ENCODE measurements at places on chromosomes 11 and 22.
A peak's percentile ranks its signal among the peaks of the same experiment; 100 is the strongest.

DNA sequence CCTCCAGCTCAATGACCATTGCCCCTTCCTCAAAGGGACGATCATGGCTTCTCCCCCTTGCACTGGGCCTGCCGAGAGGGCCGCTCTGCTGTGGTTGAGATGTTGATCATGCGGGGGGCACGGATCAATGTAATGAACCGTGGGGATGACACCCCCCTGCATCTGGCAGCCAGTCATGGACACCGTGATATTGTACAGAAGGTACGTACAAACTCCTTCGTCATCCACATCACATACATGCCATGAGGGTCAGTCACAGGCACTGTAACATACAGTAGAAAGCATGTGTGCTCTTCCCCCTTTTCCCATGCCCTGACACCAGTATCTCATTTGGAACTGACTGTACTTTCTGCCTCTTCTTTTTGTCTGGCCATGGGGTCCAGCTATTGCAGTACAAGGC lies 4.0 kb downstream of the TAF10 start:
- H3K27me3 ChIP-seq: no peaks in the 10 kb centered on the region
- peaks cover 13% of the 10 kb centered on the region for H3K36me3 ChIP-seq
- H3K27ac ChIP-seq: peak overlapping the region; percentile 92
- no peaks in the 10 kb centered on the region for H3K4me1 ChIP-seq

DNA sequence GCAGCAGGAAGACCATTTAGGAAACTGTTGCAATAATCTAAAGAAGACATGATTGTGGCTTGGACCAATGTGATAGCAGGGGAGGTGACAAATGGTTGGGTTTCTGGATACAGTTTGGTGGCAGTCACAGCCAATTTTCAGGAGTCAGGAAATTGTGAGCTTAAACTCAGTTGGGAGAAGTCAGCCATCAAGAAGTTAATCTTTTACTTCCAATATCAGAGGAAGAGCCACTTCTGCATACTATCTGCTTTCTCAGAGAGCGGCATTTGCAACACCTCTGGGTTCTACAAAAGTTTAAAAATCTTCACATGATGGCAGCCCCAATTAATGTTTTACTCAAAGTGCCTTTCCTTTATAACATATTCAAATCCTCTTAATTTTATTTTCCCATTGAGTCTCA lies 33.7 kb upstream of the PDE3B start:
- H3K27me3 ChIP-seq: no peaks in the 10 kb centered on the region
- H3K36me3 ChIP-seq: no peaks in the 10 kb centered on the region

GRCh38 chr11:65382804-65383368 lies 440 bp upstream of the SLC25A45 start:
- peak overlapping the region; percentile 53 for H3K4me3 ChIP-seq
- DNase-seq: peak; percentile 96
- H3K27ac ChIP-seq: peak overlapping the region; percentile 99
- H3K4me1 ChIP-seq: no peaks in the 10 kb centered on the region
- H3K36me3 ChIP-seq: no peaks in the 10 kb centered on the region
- H3K27me3 ChIP-seq: no peaks in the 10 kb centered on the region

GRCh38 chr11:5362017-5362625 lies 10.8 kb downstream of the OR51B6 start:
- H3K36me3 ChIP-seq: no peaks in the 10 kb centered on the region
- no peak overlapping the region for H3K27ac ChIP-seq
- DNase-seq: no peak
- H3K27me3 ChIP-seq: no peaks in the 10 kb centered on the region
- no peaks in the 10 kb centered on the region for H3K4me1 ChIP-seq
- H3K4me3 ChIP-seq: no peak overlapping the region

DNA sequence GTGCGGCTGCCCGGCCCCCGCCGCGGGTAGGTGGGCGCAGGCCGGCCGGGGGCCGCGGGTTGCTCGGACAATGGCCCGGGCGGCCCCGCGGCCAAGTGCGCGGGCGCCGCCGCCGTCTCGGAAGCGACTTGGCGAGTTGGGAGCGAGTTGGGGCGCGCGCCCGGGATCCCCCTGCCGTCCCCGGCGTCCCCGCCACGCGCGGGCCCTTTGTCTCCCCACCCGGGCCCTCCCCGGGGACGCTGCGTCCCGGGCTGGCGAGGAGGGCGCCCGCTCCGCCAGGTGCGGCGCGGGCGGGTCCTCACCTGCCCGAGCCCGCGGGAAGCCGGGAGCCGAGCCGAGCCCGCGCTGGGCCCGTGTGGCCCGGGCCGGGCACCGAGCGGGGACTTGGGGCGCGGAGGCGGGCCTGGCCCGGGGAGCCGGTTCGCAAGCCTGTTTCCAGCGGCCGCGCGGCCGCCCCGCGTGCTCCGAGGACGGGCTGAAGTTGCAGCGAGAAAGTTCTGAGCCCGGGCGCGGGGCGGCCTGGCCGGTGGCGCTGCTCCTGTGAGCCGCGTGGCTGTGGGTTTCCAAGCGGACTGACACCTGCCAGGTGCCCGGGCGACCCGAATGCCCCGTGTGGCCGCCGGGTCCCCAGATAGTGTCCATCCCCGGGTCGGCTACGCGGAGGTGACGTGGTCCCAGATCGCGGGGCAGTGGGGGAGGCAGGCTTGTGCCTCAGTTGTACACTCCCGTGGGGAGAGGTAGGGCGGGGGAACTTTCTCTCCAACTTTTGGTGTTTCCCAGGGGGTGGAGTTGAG lies 586 bp downstream of the LRP5 start:
- H3K27me3 ChIP-seq: no peaks in the 10 kb centered on the region
- peaks cover 2% of the 10 kb centered on the region for H3K4me1 ChIP-seq
- H3K27ac ChIP-seq: peak overlapping the region; percentile 85
- DNase-seq: no peak
- peak overlapping the region; percentile 96 for H3K4me3 ChIP-seq

GRCh38 chr11:118705791-118706545 lies 26.5 kb upstream of the TREH start:
- no peak overlapping the region for H3K4me3 ChIP-seq
- no peaks in the 10 kb centered on the region for H3K27me3 ChIP-seq
- no peak overlapping the region for H3K27ac ChIP-seq
- DNase-seq: no peak
- H3K36me3 ChIP-seq: no peaks in the 10 kb centered on the region

DNA sequence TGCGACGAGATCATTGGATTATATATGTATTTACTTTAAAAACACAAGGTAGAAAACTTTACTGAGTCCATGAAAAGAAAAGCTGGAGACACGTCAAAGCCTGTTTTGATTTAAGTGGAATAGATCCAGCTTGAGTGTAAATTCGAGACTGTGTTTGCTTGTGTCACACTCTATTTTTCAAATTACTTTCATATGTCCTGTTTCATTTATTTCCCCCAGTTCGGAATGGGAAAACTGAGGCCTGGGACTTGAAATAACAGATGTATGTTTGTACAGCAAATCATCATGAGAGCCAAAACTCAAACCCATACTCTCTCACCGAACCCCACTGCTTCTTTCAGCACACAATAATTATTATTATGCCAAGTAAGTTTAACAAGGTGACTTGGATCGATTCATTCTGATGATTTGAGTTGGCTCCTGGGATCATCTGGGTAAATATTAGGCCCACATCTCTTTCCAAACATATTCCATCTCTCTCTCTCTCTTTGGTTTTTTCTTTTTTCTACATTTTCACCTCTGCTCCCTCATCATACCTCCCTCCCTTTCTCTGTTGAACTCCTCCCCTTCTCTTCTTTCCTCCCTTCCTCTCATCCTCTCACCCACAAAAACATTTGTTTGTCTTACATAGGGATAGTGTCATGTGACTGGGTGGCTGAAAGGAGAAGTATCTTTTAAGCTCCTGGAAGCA lies 21.2 kb downstream of the FZD4 start:
- no peaks in the 10 kb centered on the region for H3K4me1 ChIP-seq
- peak overlapping the region; percentile 53 for H3K27ac ChIP-seq
- no peaks in the 10 kb centered on the region for H3K27me3 ChIP-seq
- no peak for DNase-seq

- no peaks in the 10 kb centered on the region for H3K27me3 ChIP-seq
- no peaks in the 10 kb centered on the region for H3K4me1 ChIP-seq
- DNase-seq: no peak
These were observed 45.2 kb downstream of the NAT10 start for GRCh38 chr11:34150494-34151151.

- no peak for DNase-seq
- H3K36me3 ChIP-seq: no peaks in the 10 kb centered on the region
- no peaks in the 10 kb centered on the region for H3K27me3 ChIP-seq
- no peaks in the 10 kb centered on the region for H3K4me1 ChIP-seq
These were observed 8.5 kb downstream of the DCHS1 start for GRCh38 chr11:6646918-6647679.

- no peaks in the 10 kb centered on the region for H3K36me3 ChIP-seq
- H3K4me1 ChIP-seq: no peaks in the 10 kb centered on the region
- DNase-seq: no peak
- no peak overlapping the region for H3K4me3 ChIP-seq
These were observed 72.0 kb downstream of the LARGE1 start for GRCh38 chr22:33848251-33848650.

- DNase-seq: no peak
- H3K27ac ChIP-seq: no peak overlapping the region
- H3K36me3 ChIP-seq: no peaks in the 10 kb centered on the region
- H3K4me3 ChIP-seq: no peak overlapping the region
- H3K27me3 ChIP-seq: no peaks in the 10 kb centered on the region
These were observed 549.1 kb downstream of the MN1 start for GRCh38 chr22:27252282-27253049.

DNA sequence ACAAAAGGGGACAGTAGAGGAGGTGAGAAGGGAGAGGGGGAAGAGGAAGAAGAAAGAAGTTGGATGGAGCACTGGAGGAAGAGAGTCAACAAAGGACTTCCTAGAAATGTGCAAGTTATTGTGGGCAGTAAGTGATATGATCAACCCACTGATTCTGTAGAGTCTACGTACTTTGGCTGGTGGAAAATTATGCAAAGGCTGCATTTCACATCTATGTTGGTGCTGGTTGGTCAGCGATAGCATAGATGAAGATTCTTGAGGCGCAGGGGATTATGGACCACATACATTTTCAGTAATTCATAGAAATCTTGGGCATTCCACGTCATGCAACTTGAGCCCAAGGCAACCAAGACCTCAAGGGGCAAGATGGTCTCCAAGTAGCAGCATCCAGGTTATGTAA lies 12.6 kb upstream of the BIRC3 start:
- DNase-seq: no peak
- peaks cover 17% of the 10 kb centered on the region for H3K4me1 ChIP-seq
- H3K36me3 ChIP-seq: no peaks in the 10 kb centered on the region
- no peak overlapping the region for H3K4me3 ChIP-seq
- no peak overlapping the region for H3K27ac ChIP-seq

DNA sequence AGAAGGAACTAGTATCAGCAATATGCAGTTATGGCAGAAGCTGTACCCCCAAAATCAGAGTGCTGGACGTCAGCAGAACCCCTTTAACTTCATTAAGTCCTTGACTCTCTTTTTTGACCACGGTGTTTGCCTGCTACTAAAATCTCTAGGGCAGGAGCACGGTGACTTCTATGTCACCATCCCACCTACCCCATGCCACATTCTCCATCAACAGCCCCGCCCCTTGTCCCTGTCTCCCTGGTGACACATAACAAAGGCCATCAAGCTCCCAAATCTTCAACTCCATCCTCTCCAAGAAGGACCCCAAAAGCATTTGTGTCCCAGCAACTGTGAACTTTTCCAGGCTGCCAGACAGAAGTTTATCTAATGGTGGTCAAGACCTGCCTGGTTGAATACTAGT lies 894 bp downstream of the ADA2 start:
- no peak overlapping the region for H3K4me3 ChIP-seq
- no peaks in the 10 kb centered on the region for H3K27me3 ChIP-seq
- H3K27ac ChIP-seq: no peak overlapping the region
- no peaks in the 10 kb centered on the region for H3K36me3 ChIP-seq

DNA sequence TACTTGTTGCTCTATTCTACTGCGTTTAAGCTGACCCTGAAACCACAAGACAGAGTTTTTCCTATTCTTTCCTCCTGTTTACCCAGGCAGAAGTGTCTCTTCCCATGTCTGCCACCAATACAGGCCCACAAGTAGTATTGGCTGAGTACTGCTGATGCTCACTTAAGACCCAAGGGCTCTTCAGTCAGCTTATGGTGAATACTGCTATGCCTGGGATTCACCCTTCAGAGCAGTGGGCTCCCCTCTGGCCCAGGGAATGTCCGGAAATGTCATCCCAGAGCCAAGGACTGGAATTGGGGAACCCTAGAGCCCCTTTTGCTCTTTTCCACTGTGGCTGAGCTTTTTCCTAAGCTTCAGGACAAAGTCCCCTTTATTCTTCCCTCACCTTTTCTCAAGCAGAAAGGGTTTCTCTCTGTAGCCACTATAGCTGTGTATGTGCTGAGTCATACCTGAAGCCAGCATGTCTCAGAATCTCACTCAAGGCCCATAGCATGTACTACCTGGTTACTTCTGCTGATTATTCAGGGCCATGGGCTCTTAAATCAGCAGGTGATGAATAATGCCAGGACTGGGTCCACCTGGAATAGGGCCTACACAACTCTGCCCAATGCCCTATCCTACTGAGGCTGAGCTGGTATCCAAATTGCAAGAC lies 745.8 kb upstream of the ANO5 start:
- H3K27me3 ChIP-seq: no peaks in the 10 kb centered on the region
- no peaks in the 10 kb centered on the region for H3K36me3 ChIP-seq
- no peak overlapping the region for H3K4me3 ChIP-seq
- no peaks in the 10 kb centered on the region for H3K4me1 ChIP-seq

DNA sequence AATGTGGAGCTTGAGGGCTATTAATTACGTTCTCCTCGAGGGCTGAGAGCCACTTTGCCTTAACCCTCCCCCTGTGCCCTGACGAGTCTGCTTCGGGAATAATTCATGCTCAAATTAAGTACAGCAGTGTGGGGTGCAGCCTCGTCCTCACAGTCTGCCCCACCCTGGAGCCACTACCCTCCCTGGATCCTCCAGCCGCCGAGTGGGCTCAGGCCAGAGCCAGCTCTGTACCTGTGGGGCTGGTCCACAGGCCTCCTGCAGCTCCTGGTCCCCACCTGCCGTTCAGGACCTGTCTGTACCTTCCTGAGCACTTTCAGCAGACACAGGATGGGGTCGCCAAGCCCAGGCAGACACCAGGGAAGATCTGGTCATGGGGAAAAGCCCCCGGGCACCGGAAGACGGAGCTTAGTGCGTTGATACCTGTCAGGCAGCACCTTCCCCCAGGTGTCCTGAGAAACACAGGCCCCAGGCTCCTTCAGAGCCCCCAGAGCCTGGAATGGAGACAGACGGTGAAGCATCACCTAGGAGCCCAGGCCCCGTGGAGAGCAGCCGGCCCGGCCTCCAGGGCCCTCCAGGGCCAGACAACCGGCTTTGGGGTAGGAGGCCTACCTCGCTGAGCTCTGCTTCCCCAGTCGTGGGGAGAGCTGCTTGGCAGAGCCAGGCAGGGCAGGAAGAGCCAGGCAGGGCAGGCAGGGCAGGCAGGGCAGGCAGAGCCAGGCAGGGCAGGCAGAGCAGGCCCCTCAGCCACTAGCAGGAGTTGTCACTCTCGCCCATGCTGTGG lies 9.7 kb downstream of the TSPAN32 start:
- peaks cover 17% of the 10 kb centered on the region for H3K4me1 ChIP-seq
- peak overlapping the region; percentile 46 for H3K27ac ChIP-seq
- H3K36me3 ChIP-seq: no peaks in the 10 kb centered on the region
- H3K27me3 ChIP-seq: no peaks in the 10 kb centered on the region
- no peak overlapping the region for H3K4me3 ChIP-seq

DNA sequence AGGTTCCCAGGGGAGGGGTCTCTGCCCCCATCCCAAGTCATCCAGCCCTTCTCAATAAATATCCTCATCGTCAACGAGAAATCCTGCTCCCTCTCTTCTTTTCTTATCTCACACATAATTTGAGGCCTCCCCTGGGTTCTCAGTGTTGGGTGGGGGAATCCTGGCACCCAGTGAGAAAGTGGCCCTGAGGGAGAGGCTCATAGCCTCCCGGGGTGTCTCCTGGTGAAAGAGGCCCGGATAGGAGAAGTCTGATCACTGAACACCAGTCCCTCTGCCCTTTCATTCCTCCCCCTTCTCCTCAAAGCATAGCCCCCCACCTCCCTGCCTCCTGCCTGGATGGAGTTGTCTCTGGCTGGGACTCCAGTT lies 35.3 kb downstream of the IGLL5 start:
- no peak overlapping the region for H3K27ac ChIP-seq
- no peak overlapping the region for H3K4me3 ChIP-seq
- DNase-seq: no peak
- H3K36me3 ChIP-seq: no peaks in the 10 kb centered on the region
- no peaks in the 10 kb centered on the region for H3K27me3 ChIP-seq
